ENCODE measurements at places on chromosomes 12 and 14. TPM values are rescaled to one million over a fixed set of nuclear protein-coding genes. Genes with fewer than 3 reads are reported as not detected.
A peak's percentile ranks its signal among the peaks of the same experiment; 100 is the strongest.

GRCh38 chr14:61671082-61671481 lies 24.2 kb upstream of the HIF1A start:
- DNase-seq, result no peak

DNA sequence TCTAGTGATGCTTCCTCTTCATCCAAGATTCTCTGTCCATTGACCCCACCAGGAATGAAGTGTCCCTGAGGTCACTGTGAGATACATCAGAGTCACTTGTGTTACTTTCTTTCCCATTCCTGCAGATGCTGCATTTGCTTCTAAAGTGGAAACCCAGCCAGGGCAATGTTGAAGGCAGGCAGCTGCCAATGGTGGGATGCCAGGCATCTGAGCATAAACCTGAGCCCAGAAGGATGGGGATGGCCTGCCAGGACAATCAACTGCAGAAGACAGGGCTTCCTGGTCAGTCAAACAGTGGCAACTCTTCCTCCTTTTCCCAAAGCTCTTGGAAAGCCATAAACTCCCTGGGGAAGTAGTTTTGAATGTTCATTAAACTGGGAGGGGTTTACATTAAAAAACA lies 178.0 kb upstream of the TMEM132C start:
- DNase-seq, result no peak

- no peak for DNase-seq
Measured at GRCh38 chr12:40597133-40597532, 95.1 kb upstream of the CNTN1 start.

The USP5 gene
- 48.0 TPM for total RNA-seq

The RD3L gene
- total RNA-seq, result not detected

DNA sequence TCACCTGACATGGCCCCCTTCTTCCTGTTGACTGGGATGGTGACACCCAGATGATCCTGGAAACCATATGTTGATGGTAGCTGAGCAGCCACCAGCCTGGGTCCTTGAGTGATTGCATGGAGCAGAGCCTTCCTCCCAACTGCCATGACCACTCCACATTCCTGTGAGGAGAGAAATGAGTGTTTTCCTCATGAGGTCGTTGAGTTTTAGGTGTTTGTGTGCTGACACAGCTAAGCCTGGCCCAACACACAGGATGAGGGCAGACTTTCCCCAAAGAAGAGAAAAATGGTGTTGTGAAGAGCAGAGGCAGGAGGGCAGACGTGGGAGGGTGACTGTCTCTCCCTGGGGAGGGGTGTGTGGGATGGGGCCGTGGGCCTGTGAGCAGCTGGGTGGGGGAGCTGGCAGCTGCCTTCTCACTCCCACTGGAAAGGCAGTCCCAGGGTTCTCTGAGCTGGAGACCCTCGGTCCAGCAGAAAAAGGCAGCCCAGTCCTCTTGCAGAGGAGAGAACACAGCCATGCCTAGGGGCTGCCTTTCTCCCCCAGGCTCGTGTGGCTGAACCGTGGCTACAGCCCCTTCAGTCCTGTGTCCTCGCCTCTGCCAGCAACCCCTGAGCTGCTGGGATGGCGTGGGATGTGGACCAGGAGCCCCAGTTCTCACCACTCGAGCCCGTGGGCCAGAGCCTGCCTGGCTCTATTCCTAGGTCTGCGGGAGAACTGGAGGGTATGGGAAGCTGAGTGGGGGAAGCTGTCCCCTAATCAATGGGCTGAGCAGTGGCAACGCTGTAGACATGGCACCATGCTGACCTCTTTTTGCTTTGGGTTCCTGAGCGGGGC lies 257.0 kb downstream of the ADGRD1 start:
- no peak for DNase-seq

- DNase-seq, result no peak
Measured at GRCh38 chr12:92365333-92365732, 219.7 kb upstream of the BTG1 start.

DNA sequence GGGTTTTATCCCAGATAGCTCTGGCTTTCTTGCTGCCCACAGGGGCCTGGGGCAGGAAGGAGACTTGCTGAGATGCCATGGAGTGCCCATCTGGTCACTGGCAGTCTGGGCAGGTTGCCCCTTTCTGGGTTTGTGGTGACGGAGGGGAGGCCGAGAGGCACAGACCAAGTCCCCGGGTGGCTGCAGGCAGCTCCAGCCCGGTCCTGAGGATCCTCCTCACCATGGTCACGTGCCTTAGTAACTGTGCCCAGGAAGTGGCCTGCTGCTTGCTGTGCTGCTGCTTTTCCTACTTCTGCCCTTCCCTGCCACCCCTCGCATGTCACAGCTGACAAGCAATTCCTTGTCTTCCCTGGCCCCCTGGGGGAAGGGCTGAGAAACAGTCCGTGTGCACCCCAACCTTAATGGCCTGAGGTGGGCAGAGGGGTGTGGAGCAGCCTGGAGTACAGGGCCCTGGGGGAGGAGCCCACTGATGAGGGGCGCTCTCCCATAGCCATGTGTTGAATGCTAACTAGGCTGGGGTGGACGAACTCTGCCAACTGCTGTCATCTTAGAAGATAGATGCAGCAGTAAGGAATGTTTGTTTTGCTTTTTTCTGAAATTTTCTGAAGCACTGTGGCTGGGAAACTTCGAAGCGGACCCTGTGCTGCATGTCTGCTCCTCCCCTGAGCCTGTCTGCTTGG lies 54.9 kb upstream of the SRSF5 start:
- no peak for DNase-seq

DNA sequence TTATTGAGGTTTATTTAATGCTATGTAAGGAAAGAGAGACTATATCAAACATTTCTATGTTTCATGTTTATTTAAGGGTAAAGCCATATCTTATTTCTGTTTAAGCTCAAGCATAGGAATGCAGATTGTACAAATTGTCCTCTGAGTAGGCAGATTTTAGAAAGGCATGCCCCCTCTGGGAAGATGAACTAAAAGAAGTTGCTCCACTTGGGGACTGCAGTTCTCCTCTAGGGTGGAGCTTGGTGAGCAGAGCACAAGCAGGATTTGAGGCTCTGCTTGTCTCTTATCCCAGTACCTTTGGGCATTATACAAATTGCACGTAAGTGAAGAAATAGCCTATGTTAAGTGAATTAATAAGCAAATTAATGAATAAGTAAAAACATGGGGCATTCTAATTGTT lies 96.2 kb upstream of the PDE3A start:
- no peak for DNase-seq

DNA sequence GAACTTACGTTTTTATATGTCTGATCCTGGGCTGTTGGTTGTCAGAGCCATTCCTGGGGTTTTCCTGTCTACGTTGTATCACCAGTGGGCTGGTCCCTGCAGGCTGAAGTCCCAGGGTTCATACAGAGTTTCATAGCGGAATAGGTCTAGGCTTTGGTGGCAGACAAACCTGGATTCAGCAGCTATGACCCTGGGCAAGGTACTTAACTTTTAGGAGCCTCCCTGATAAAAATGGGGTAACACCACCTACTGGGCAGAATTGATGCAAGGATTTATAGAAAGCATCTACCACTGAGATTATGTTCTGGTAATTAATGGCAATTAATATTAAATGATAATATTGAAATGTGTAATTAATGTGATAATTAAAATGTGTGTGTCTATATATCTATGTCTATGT lies 141.2 kb downstream of the SYNE2 start:
- peak; percentile 53 for DNase-seq

The TBX5 gene
- not detected for total RNA-seq

- no peak for DNase-seq
Measured at GRCh38 chr14:90534091-90534837, 137.4 kb downstream of the CALM1 start.

The TAMALIN gene
- total RNA-seq, result 5.5 TPM

GRCh38 chr12:71900091-71900490 lies 38.6 kb upstream of the TPH2 start:
- DNase-seq, result no peak

- DNase-seq, result no peak
Measured at GRCh38 chr12:47449797-47450196, 256.0 kb downstream of the RPAP3 start.

DNA sequence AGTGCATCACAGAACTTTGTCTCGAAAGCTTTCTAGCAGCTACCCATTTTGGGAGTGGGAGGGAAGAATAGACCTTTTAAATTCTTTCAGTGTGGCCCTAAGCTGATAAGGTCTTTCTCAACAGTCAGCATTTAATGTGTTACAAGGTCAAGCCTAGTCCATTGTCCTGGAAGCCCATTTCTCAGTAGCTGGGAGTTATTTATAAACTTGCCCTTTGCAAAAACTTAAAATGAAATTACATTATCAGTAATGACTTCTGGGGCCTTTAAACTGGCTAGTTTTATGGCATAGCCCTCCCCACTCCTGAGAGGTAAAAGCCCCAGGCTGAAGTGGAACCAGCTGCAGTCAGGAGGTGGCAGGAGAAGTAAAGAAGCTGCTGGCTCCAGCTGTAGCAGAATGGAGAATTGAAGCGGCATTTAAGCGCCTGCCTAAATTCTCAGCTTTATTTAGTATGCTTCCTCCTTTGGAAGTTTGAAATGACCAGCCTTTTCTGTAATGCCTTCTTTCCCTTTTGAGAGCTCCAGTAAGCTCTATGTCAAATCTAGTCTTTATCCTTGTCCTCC lies 12.4 kb downstream of the COPZ1 start:
- no peak for DNase-seq

DNA sequence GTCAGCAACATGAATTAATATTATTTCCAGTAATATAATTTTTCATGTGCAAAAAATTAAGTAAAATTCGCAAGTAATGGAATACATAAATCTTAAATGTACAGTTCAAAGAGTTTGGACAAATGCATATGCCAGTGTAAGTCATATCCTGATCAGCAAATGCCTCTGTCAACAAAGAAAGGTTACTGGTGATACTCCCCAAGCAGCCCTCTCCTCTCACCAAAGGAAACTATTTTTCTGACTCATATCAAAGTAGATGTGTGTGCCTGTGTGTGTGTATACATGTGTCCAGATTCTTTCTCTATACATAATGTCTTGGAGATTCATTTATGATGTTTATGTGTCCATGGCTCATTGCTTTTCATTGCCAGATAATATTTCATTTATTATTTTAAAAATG lies 1035.0 kb downstream of the SLC16A7 start:
- no peak for DNase-seq

The PLA2G1B gene
- 3.0 TPM for total RNA-seq

The SERPINA10 gene
- 200 TPM for total RNA-seq

DNA sequence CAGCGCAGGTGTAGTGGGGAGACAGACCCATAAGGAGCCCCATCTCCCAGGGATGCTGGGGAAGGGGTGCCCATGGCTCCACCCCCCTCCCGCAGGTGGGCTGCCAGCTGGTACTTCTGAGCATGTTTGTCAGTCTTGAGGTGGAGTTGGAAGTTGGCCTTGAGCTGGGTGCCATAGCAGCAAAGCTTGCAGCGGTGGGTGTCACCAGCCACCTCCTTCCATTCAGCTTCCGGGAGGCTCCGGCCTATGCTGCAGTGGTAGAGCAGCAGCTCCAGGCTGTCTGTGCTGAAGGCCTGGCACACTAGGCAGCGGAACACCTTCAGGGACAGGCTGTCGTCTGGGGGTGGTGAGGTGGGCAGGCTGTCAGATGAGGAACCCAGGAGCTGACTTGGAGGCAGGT lies 18.9 kb downstream of the ZFHX2 start:
- DNase-seq, result no peak

The GALNT9 gene
- not detected for total RNA-seq

DNA sequence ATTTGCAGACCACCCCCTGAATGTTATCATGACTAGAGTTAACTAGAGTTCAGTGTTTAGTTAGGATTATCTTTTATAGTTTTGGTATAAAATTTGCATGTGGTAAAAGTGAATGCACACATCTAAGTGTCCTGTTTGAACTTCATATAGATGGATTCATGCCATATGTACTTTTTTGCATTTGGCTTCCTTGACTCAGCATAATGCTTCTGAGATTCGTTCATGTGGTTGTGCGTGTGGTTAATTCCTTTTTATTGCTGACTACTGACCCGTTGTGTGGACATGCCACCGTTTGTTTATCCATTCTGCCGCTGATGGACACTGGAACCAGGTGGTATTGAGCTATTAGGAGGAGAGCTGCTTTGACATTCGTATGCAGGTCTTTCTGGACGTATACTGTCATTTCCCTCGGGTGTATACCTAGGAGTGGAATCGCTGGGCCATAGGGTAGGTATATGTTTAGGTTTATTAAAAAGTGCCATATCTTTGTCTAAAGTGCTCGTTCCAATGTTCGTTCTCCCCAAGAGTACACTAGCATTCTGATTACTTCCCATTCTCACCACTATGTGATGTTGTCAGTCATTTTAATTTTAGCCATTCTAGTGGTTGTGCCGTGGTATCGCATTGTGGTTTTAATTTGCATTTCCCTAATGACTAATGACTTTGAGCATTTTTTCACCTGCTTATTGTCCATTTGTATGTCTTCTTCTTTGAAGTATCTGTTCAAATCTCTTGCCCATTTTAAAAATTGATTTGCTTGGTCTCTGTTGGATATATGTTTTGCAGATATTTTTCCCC lies 37.7 kb downstream of the RIN3 start:
- DNase-seq, result no peak

The KRT77 gene
- not detected for total RNA-seq

GRCh38 chr14:74835645-74836250 lies 40.2 kb downstream of the PROX2 start:
- DNase-seq, result no peak

GRCh38 chr12:64058541-64059265 lies 163.4 kb downstream of the KICS2 start:
- DNase-seq, result no peak

GRCh38 chr12:77578466-77579220 lies 252.1 kb upstream of the NAV3 start:
- DNase-seq, result no peak

GRCh38 chr14:43161477-43161876 lies 1345.6 kb downstream of the FSCB start:
- no peak for DNase-seq

The DAO gene
- total RNA-seq, result 65.3 TPM

The TAS2R43 gene
- total RNA-seq, result not detected

The FAM186B gene
- 1.2 TPM for total RNA-seq

- no peak for DNase-seq
Measured at GRCh38 chr12:128702371-128702770, 121.4 kb downstream of the SLC15A4 start.

Data from left lobe of liver (tissue), 2 donors.